Glutamatergic neuron (in vitro differentiated cells): ENCODE measurements at places on chromosomes 13 and 19. TPM values are rescaled to one million over a fixed set of nuclear protein-coding genes. Genes with fewer than 3 reads are reported as not detected.

DNA sequence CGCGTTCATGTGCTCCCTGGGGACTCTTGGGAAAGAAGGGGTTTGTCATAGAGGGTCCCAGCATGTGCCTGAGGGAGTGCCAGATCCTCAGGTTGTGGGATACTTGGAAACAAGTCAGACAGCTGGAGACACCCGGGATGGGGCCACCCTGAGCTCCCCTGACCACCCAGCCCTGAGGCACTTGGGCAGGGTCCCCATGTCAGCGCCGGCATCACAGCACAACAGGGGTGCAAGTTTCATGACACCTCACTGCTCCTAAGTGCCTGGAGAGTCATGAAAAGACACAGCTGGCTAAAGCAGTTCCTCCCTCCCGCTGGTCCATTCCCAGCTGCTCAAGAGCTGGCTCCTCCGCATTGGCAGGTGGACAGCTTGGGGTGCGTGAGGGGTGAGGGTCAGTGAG is 102.7 kb downstream of the KDM4B start:
- no peak for DNase-seq
- H3K36me3 ChIP-seq, result no peaks in the 10 kb centered on the region
- peaks cover 11% of the 10 kb centered on the region for H3K27me3 ChIP-seq
- H3K4me1 ChIP-seq, result peaks cover 34% of the 10 kb centered on the region
- no peak overlapping the region for H3K4me3 ChIP-seq

- peaks cover 19% of the 10 kb centered on the region for H3K27me3 ChIP-seq
- H3K36me3 ChIP-seq, result no peaks in the 10 kb centered on the region
- H3K4me1 ChIP-seq, result peaks cover 7% of the 10 kb centered on the region
These were observed 19.7 kb upstream of the LDLR start for GRCh38 chr19:11069561-11069960.

- peaks cover 7% of the 10 kb centered on the region for H3K4me1 ChIP-seq
- no peaks in the 10 kb centered on the region for H3K36me3 ChIP-seq
- H3K4me3 ChIP-seq, result no peak overlapping the region
- H3K27me3 ChIP-seq, result peaks cover 4% of the 10 kb centered on the region
- no peak for DNase-seq
These were observed 7.4 kb upstream of the GIPR start for GRCh38 chr19:45660636-45661035.

Gene ARHGAP45
- 1.7 TPM for total RNA-seq

- no peak overlapping the region for H3K27ac ChIP-seq
- no peak overlapping the region for H3K4me3 ChIP-seq
- H3K36me3 ChIP-seq, result no peaks in the 10 kb centered on the region
- H3K4me1 ChIP-seq, result peaks cover 15% of the 10 kb centered on the region
- H3K27me3 ChIP-seq, result no peaks in the 10 kb centered on the region
- no peak for DNase-seq
These were observed 503.4 kb downstream of the TBC1D4 start for GRCh38 chr13:74978591-74978990.

DNA sequence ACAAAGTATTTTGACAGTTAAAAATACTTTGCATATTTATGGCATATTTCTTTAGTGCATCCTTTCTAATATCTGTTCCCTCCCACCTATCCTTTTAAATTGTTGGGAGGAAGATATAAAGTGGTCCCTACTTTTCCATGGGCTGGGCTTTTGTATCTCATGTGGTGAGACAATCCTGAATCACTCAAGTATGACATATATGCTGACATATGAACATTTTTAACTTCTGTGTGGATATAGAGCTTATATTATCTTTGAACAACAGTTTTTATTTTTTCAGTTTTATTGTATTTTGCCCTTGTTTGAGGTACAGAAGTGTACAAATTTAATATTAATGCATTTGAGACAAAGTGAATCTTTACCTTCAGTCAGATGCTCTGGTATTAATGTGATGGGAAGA is 3.4 kb downstream of the ZMYM2 start:
- peak overlapping the region; percentile 78 for H3K4me3 ChIP-seq
- no peak overlapping the region for H3K27ac ChIP-seq
- no peaks in the 10 kb centered on the region for H3K36me3 ChIP-seq
- H3K27me3 ChIP-seq, result peaks cover 16% of the 10 kb centered on the region
- peaks cover 10% of the 10 kb centered on the region for H3K4me1 ChIP-seq
- DNase-seq, result no peak
